Effector memory CD4-positive, alpha-beta T cell (primary cell): ENCODE measurements at places on chromosomes 5 and 9.

DNA sequence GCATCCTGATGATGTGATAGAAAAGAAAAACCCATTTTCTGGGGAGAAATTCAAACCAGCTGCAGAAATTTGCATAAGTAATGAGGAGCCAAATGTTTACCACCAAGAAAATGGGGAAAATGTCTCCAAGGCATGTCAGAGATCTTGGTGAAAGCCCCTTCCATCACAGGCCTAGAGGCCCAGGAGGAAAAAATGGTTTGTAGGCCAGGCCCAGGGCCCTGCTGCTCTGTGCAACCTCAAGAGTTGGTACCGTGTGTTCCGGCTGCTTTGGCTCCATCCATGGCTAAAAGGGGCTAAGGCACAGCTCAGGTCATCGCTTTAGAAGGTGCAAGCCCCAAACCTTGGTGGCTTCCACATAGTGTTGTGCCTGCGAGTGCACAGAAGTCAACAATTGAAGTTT lies 543.1 kb downstream of the ZNF608 start:
- no peak for DNase-seq

DNA sequence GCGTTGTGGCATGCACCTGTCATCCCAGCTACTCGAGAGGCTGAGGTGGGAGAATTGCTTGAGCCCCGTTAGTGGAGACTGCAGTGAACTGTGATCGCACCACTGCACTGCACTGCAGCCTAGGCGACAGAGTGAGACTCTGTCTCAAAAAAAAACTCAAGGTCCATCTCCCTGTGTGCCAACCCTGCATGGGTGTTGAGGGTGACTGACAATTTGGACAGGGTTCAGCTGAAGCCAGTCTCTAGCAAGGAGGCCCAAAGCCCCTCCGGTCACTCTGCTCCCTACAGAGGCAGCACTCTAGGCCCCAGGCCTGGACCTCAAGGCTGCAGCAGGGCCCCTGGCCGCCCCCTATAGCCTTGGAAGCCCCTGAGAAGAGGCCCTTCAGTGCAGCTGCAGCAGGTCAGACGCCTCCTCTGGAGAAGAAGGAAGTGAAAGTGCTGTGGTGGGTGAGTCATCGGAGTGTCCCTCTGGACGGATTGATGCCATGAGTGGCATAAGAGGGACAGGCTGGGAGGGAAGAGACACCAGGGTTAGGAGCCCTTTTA lies 39.2 kb upstream of the NEK6 start:
- DNase-seq = no peak

GRCh38 chr5:92704590-92704989 lies 876.4 kb downstream of the NR2F1-AS1 start:
- DNase-seq = no peak

DNA sequence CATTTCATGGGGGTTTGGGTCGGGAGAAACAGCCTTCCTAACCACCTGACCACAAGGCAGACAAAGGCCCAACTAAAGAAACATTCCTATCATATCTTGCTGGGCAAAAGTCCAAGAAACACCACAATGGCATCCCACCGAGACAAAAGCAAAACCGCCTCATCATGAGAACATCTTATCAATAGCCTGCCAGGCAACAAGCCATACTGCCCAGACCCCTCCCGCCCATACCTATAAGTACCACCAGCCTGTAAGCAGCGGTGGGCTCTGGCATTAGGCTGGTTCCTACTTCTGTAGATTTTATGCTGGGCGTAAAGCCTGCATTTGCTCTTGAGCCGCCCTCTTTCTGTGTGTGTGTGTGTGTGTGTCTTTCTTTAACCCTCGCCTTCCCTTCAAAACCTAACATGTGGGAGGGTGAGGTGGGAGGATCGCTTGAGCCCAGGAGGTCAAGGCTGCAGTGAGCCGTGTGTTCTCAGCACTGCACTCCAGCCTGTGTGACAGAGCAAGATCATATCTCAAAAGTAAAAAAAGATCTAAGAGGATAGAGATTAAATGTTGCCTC lies 56.9 kb downstream of the PDE6A start:
- DNase-seq = no peak

- DNase-seq = no peak
Measured at GRCh38 chr9:96892131-96892530, 36.5 kb upstream of the NUTM2G start.

GRCh38 chr9:78064075-78064474 lies 32.5 kb upstream of the GNAQ start:
- no peak for DNase-seq

DNA sequence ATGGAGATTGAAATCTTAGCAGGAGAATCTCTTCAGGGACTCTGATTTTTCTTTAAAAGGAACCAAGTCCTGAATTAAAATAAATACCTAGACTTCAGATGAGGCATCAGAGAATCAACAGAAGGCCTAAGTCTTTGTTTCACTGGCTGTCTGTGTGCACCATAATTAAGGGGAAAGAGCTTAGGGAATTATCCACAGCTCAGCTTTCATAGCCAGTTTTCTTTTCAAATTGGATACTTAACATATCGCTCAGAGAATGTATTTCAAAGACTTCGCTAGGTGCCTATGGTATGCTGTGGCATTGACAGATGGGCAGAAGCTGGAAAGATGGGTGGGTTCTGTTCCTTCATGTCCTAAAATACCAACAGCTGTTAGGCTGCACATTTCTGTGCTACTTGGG lies 325.8 kb downstream of the TMEM38B start:
- no peak for DNase-seq

- no peak for DNase-seq
Measured at GRCh38 chr9:109953300-109953699, 173.3 kb downstream of the PALM2AKAP2 start.

- no peak for DNase-seq
Measured at GRCh38 chr5:852431-853401, 1.9 kb upstream of the ZDHHC11 start.

DNA sequence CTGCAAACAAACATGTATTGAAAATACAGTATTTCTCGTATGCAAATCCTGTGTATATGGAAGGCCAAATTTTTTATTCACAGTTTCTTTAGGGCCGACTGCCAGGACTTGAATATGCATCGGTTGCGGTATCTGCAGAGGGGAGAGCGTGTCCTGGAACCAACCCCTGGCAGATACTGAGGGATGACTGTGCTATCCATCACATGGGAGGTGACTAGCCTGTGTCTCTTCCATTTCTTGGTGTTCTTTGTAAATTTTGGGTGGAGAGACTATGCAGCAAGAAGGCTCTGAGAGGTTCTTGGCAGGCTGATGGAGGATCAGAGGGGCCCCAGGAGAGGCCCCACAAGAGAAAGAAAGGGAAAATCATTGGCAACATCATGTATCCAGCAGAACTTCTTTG lies 384.3 kb downstream of the YTHDC2 start:
- DNase-seq = no peak

DNA sequence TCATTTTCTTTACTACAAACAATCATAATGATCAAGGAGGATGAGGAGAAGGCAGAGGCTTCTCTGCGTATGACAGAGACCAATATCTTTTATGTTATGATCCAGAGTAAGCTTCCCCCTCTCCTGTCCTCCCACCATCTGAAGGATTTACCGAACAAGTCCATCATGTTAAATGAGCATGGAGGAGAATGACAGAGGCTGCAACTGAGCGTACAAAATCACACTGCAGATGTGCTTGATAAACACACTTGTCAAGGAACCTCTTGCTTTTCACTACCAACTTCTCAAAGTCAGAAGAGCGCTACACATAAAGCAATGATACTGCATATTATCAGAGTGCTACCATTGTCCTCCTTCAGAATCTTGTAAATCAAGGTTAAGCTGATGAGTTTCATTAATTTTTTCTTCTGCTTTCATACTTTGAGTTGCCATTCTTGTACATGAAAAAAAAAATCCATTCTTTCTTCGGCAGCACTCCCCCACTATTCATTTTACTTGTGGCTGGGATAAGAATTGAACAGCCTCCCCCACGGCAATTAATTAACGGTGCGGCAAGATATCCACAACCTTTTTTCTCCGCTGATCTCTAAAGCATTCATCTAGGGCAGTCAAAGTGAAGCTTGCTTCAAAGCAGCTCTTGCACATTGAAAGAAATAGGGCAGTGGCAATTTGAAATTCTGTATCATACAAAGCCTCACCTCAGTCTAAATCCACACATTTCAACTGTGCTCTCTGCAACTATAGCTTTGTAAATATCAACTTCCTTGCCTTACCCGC lies 673.9 kb upstream of the DMAC1 start:
- no peak for DNase-seq

- DNase-seq = no peak
Measured at GRCh38 chr5:131305906-131306305, 42.1 kb downstream of the CDC42SE2 start.

DNA sequence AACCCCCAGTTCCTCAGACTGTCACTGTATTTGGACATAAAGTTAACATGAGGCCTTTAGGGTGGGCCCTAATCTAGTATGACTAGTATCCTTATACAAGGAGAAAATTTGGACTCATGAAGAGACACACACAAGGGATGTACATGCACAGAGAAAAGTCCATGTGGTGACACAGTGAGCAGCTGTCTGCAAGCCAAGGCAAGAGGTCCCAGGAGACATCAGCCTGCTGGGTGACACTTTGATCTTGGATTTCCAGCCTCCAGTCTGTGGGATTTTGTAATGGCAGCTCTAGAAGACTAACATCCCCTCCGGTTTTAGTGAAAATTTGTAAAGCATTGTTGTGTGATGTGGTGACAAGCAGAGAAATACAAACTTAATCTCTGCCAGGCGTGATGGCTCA lies 66.1 kb downstream of the RAI14 start:
- DNase-seq = no peak

- no peak for DNase-seq
Measured at GRCh38 chr9:129270205-129270604, 92.1 kb upstream of the IER5L start.

- no peak for DNase-seq
Measured at GRCh38 chr5:94544031-94544650, 74.3 kb downstream of the KIAA0825 start.

- no peak for DNase-seq
Measured at GRCh38 chr9:26524267-26524666, 368.3 kb downstream of the CAAP1 start.

DNA sequence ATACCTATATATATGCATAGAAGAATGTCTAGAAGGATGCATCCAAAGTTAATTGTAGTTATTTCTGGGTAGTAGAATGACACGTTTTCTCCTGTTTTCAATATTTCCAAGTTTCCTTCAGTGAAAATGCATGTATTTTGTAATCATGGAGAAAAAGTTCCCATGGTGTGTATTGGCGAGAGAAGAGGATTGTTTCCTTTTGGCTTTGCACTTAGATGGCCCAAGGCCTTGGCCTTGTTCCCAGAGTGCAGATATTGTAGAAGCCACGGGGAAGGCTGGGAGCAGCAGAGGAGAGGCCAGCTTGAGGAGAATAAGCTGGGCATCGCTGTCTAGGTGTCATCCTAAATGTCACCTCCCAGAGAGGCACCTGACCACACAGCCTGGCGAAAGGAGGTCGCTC lies 44.0 kb downstream of the IRF1 start:
- DNase-seq = no peak

GRCh38 chr9:84748112-84748511 lies 78.6 kb downstream of the NTRK2 start:
- DNase-seq = no peak

DNA sequence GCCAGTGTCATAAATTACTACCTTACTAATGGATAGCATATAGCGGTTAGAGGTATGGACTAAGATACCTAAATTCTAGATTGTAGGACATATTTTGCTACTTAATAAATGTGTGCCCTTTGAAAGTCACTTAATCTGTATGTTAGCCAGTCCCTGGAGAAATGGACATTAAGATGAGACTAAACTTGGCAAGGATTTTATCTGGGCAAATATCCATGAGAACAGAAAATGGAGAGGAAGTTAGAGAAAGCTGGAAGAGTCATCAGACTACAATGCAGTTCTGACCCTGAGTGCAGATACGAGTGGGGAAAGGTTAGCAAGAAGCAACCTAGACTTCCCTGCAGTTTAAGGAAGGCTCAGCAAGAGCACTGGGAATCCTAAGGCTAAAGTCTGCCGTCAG lies 33.0 kb downstream of the TBCA start:
- DNase-seq = no peak

DNA sequence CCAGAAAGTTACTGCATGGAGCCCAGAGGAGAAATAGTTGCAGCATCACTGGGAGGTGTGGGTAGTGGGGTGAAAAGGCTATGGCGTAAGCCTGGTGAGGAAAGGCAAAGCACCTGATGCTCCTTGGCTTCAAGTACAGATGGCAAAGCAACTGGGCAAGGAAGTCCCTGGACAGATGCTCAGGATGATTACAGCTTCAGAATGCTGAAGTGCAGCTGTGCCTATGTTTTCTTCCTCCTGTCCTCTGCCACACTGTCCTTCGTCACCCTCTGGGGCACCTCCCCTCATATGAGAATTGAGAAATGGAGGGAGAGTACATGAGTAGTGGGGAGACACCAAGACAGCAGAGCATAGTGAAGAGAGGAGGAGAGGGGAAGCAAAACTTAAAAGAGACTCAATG lies 328.0 kb downstream of the PDE4D start:
- no peak for DNase-seq

DNA sequence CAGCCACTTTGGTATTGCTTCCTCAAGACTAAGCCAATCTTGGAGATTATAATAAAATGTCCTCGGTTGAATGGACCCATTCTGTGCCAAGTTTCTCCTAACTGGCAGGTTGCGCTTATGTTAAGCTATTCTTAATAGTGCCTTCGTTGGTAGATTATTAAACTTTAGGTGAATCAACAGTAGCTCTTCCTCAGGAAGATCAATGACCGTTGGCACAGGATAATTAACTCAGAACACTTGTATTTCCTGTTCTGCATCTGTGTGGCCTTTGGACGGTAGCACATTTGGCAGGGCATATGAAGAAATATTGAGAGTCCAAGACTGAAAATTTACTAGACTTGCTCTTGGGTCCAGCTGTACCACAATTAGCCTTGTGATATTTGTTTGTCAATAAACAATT lies 402.9 kb downstream of the MLLT3 start:
- DNase-seq = no peak

DNA sequence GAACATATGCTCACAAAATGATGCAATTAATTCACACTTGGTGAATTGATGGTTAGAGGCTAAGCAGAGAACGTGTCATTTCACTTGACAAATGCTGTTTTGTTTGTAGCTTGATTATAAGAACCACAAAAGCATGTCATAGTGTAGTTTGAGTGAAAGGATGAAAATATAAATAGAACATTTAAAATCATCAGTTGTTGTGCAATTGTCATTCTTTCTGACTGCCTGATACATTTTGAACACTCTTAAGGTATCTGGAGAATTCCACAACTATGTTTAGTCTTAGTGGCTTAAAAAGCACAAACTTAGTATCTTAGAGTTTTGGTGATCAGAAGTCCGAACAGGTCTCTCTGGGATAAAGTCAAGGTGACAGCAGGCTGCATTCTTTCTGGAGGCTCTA lies 129.4 kb downstream of the BASP1 start:
- DNase-seq = no peak

- DNase-seq = no peak
Measured at GRCh38 chr5:128490761-128491160, 47.3 kb downstream of the FBN2 start.

GRCh38 chr5:43024217-43024616 lies 15.9 kb downstream of the ANXA2R start:
- no peak for DNase-seq

DNA sequence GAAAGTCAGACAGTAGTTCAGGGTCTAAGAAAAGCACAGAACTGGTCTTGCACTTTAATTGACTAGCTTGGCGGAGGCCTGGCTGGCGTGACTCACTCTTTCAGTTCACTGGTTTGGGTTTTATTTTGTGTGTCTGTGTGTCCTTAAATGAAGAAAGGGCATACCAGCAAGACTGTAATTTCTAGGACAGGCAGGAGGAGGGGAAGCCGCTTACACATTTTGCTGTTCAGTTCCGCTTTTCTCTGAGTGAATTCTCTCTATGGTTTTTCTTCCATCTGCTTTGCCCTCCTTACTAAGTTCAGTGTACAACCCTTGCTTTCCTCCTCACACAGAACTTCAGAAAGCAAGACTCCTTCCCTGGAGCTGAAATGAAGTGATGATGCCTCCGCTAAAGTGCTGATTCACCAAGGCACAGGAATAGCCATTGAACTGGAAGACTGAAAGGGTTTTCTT lies 150.8 kb downstream of the MEF2C start:
- no peak for DNase-seq
